ENCODE measurements at places on chromosomes 3 and 15.

DNA sequence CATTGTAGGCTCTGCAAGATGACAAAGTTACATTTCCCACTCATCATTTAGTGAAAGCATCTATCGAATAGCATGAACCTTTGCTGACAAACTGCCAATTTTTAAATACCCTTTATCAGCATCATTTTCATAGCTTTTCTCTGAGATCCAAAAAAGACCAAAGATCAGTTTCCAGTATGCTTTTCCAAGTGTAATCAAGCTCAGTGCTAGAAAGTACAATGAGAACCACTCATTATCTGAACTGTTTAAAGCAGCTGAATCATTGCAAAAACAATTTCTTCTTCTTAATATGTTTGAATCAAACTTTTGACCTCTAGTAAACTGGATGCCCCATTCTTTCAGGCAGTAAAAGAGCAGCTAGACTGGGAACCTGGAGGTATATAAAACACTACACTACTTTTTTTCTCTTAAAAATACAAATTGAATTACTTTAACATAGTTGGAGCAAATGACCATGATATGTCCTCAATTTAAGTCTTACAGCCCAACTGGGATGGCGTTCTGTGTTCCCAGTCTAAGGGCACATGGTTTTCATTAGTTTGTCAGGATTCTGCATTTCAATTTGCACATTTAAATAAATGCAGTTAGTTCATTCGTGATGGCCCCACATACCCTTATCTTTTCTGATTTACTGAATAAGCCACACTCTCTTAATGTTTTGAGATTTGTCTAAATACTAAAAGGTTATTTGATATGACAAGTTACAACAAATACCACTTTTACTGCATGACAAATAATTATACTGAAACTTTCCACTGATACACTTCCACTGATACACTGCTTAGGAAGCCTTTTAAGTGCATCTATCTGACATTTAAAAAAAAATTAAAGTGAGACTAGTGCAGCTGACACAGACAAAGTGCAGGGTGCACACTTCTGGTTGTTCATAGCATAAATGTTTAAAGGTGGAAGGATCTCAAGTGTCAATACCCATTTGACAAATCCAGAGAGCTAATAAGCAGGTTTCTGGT lies 146.0 kb upstream of the FRMD4B start:
- ATAC-seq: peak; percentile 26

- no peak for ATAC-seq
Observed at GRCh38 chr3:133442518-133442917, 42.7 kb downstream of the BFSP2 start.

DNA sequence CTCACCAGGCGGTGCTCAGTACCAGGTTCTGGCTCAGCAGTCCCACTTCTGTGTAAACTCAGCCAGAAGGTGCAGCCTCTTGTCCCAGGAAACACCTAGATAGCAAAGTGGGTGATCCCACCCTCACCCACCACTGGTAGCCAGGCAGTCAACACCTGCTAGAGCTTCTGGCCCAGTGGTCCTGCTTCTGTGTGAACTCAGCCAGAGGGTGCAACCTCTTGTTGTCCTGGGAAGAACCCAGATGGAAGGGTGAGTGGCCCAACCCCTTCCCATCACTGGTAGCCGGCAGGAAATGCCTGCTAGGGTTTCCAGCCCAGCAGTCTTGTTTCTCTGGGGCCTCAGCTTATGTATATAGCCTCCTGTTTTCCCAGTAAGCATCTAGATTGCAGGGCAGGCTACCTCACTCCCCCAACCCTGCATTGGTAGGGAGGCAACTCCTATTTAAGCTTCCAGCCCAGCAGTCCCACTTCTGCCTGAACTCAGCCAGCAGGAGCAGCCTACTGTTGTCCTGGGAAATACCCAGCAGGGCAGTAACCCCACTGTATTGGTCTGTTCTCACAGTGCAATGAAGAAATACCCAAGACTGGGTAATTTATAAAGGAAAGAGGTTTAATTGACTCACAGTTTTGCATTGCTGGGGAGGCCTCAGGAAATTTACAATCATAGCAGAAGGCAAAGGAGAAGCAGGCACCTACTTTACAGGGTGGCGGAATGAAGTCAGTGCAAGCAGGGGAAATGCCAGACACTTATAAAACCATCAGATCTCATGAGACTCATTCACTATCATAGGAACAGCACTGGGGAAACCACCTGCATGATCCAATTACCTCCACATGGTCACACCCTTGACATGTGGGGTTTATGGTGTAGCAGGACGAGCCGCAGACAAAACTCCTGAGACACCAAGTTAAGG lies 110.6 kb downstream of the DTWD1 start:
- ATAC-seq: no peak

DNA sequence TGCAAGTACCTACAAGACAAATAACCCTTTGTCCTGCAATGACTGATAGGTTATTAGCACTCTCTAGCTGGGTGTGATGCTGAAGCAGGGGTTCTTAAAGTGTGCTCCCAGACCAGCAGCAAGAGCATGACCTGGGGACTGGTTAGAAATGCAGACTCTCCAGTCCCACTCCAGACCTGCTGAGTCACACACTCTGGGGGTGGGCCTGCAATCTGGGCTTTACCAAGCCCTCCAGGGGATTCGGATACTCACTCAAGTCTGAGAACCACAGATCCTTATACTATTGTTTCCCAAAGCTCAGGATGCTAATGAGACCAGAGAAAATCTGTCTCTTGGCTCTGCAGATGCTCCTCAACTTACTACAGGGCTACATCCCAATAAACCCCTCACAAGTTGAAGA lies 142.1 kb upstream of the RAD18 start:
- no peak for ATAC-seq

DNA sequence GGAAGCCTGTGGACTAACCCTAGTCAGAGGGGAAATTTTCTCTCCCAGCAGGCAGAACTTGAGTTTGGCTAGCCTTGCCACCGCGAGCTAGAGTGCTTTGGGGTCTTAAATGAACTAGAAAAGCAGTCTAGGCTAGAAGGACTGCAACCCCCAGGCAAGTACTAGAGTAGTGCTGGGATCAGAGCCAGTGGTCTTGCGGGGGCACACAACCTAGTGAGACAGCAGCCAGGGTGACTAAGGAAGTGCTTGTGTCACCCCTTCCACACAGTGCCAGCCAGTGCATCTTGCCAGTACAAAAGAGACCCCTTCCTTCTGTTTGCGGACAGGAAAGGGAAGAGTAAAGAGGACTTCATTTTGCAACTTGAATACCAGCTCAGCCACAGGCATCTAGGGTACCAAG lies 59.0 kb downstream of the GOLM2 start:
- ATAC-seq: no peak

- ATAC-seq: no peak
Observed at GRCh38 chr3:186825294-186825821, 17.2 kb upstream of the ADIPOQ start.

DNA sequence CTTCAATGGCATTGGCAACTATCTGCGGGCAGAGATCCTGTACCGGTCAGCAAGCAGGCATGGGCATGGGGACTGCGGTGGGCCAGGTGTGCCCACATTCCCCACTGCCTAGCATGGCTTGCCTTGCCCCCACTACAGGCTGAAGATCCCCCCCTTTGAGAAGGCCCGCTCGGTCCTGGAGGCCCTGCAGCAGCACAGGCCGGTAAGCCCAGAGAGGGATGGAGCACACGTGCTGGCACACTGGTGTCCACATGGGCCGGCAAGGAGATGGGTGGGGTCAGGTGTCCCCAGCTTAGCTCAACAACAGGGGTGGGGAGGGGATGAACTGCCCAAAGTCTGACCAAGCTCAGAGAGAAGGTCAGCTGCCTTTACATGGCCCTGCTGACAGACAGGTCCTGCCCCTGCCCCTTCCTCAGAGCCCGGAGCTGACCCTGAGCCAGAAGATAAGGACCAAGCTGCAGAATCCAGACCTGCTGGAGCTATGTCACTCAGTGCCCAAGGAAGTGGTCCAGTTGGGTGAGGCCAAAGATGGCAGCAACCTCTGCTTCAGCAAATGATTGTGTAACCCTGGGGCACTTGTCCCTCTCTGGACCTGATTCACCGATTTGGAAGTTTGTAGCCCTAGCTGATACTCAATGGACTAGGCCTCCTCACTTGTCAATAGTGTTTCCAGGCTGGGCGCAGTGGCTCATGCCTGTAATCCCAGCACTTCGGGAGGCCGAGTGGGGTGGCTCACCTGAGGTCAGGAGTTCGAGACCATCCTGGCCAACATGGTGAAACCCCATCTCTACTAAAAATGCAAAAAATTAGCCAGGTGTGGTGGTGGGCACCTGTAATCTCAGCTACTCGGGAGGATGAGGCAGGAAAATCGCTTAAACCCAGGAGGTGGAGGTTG lies 5.6 kb downstream of the NEIL1 start:
- no peak for ATAC-seq

GRCh38 chr3:101319531-101319930 lies 844 bp downstream of the IMPG2 start:
- no peak for ATAC-seq

DNA sequence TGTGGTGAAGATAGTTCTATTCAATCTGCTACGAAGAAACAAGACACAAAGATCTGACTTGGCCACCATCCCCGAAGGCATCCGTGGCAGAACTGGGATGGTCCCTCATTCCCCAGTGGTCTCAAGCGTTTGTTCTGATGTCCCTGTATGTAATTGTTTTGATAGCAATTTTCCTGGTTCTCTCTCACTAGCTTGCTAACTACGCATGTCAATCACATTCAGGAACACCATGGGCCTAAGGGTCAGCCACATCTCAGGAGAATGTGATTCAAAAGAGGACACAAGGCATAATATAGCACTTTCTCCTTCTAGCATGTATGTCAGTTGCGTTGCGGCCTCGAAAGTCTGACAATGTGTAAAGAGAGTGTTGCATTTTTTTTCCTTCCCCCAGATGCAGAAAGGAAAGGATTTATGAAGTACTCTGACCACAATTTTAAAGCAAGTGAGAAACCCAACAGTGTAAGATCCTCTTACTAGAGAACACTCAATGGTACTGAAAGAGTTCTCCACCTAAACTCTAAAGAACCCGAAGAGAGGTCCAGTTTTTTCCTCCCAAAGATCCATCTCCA lies 32.0 kb upstream of the TCF12 start:
- no peak for ATAC-seq

DNA sequence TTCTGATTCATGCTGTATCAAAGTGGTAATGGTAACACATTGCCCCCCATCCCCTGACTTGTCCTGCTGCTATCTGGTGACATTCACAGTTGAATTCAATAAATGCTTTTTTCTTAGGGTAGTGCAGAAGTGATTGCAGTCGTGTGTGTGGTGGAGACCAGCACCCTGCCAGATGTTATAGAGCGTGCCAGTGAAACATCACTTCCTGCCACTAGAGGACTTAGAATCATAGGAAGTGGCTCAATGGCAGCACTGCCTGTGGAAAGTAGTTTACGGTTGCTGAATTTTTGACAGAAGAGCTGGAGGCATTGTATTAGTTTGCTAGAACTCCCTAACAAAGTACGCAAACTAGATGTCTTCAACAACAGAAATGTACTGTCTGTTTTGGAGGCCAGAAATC lies 37.4 kb upstream of the P2RY12 start:
- ATAC-seq: peak; percentile 51

GRCh38 chr3:145864336-145864735 lies 296.6 kb downstream of the PLOD2 start:
- no peak for ATAC-seq

DNA sequence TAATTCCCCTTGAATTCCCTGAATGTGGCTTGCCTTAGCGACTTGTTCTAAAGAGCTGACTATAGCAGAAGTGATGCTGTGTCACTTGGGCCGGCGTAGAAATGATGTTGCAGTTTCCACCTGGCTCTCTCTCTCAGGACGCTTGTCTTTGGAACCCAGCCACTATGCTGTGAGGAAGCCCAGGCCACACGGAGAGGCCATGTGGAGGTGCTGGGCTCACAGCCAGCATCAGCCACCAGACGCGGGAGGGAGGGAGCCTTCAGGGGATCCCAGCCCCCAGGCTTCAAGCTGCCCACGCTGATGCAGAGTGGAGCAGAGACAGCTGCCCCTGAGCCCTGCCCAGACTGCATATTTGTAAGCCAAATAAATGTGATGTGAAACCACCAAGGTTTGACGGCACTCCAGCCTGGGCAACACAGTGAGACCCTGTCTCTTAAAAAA lies 18.6 kb downstream of the RNU5B-1 start:
- peak; percentile 74 for ATAC-seq

DNA sequence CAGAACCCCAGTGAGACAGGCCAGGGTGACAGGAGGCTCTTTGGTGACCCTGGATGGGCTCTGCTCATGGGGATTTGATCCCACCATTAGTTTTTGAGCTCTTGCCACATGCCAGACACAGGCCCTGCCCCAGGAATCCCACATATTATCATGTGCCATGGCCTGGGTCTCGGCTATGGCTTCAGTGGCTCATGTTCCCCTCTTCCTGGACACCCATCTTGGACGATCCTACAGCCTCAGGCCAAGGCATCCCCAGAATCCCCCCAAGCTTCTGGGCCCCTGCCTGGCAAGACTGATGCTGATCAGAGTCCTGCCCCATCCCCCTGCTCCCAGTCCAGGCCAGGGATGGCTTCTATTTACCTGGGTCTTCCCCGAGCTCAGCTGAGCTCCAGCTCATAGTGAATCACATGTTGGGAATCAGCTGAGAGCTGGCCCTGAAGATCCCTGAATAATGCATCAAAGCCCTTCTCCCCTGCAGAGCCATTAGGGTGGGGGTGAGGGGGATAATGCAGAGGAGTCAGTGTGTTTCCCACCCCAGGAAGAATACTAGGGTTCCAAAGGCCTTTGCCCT lies 50.9 kb upstream of the CHRNB4 start:
- ATAC-seq: no peak

- ATAC-seq: no peak
Observed at GRCh38 chr3:37943631-37944314, 46.8 kb upstream of the VILL start.

DNA sequence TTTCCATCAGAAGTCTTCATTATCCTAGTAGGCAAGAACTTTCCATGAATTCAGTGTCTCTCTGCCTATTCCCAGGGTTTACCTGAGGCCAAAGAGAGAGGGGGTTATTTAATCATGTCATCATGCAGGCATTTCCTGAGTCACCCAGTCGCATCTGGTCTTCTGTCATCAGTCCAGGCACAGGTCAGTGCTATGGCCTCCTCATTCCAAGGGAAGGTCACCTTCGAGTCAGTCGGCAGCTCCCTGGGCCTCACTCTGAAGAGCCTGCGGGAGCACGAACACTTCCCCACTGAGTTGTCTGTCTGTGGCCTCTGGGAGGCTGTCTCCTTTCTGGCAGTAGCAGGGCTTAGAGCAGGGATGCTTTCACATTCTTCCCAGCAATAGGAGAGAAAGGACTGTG lies 26.2 kb upstream of the LRTM1 start:
- peak; percentile 66 for ATAC-seq

DNA sequence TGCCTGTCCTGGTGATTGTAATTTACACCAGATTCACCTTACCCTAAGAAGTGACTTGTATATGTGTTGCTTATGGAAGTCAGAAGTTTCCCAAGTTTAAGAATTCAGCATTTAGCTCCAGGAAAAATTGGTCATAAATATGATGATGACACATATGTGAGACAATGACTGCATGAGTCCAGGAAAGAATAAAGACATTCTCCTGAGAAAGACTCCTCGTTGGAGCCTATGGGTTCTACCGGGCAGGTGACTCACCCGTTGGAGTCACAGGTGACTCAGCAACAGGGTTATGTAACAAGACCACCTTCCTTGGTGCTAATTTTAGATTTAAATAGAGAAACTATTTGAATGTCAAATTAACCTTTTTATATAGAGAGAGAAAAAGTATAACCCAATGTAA lies 662.4 kb downstream of the FHIT start:
- peak; percentile 66 for ATAC-seq

GRCh38 chr15:70242951-70243685 lies 145.4 kb upstream of the TLE3 start:
- ATAC-seq: no peak

- no peak for ATAC-seq
Observed at GRCh38 chr15:32899126-32899596, 181.4 kb downstream of the GREM1 start.
